Activated CD4-positive, alpha-beta memory T cell treated with anti-CD3 and anti-CD28 coated beads, Interleukin-2, amount 10 ng/mL, durations not matched to agents 7 days and 5 days (primary cell): ENCODE measurements at places on chromosomes 16 and 17.

- no peak overlapping the region for H3K4me3 ChIP-seq
- peaks cover 15% of the 10 kb centered on the region for H3K27me3 ChIP-seq
- H3K4me1 ChIP-seq: no peaks in the 10 kb centered on the region
- H3K27ac ChIP-seq: no peak overlapping the region
Measured at GRCh38 chr16:75193730-75194444, 13.1 kb downstream of the CTRB2 start.

- DNase-seq: no peak
- H3K4me3 ChIP-seq: no peak overlapping the region
- H3K4me1 ChIP-seq: no peaks in the 10 kb centered on the region
- H3K27me3 ChIP-seq: no peaks in the 10 kb centered on the region
Measured at GRCh38 chr16:62130101-62130500, 93.9 kb upstream of the CDH8 start.

DNA sequence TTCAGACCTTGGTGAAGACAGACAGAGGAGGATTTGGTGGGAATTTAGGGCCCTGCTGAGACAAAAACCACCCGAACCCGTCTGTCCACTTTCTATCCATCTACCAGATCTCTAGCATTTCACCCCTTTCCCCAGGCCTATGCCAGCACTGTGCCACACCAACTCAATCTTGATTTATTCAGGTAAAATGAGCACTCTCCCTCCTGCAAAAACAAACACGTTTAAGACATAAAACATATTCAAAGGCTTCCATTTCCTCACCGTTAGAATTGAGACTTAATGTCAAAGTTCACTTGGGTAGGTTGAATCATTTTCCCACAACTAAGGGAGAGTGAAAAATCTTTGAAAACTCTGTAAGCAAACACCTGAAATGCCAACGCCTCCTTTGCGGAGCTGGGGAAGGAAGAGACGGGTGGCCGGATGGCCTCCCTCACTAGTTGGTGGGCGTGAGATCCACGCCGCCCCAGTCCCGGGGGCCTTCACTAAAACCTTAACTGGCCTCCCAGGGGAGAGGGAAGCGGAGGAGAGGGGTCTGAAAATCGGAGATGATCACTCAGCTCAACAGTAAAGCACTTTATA lies 862 bp downstream of the DCAKD start:
- no peaks in the 10 kb centered on the region for H3K27me3 ChIP-seq
- H3K4me1 ChIP-seq: peaks cover 48% of the 10 kb centered on the region
- peak; percentile 45 for DNase-seq
- peak overlapping the region; percentile 97 for H3K27ac ChIP-seq
- H3K4me3 ChIP-seq: peak overlapping the region; percentile 96

DNA sequence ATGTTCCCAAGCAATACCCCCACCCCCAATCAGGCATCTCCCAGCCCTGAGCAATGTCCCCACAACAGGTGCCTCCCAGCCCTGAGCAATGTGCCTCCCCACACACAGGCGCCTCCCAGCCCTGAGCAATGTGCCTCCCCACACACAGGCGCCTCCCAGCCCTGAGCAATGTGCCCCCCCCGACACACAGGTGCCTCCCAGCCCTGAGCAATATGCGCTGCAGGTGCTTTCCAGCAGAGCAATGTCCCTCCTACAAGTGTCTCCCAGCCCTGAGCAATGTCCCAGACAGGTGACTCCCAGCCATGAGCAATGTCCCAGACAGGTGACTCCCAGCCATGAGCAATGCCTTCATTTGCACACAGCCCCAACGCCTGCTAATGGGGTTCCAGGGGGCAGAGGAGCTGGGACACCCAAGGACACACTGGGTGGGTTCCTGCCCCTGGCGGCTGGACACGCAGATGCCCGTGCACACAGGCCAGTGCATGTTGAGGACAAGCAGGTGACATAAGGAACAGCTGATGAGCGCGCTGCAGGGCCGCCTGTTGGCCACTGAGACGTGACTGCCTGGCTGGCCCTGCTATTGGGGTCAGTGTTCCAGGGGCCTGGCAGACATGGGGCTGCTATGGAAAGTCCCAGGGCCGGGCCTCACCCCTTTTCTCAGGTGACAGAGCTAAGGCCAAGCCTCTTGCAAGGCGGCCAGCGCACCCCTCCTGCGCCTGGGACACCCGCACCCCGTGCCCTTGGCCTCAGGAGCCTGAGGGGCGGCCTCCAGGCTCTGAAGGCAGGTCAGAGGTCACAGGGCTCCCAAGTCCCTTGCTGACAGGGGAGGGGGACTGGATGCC lies 26.9 kb upstream of the PABPN1L start:
- no peak overlapping the region for H3K4me3 ChIP-seq
- H3K27me3 ChIP-seq: no peaks in the 10 kb centered on the region
- H3K27ac ChIP-seq: no peak overlapping the region
- no peaks in the 10 kb centered on the region for H3K4me1 ChIP-seq
- DNase-seq: no peak

DNA sequence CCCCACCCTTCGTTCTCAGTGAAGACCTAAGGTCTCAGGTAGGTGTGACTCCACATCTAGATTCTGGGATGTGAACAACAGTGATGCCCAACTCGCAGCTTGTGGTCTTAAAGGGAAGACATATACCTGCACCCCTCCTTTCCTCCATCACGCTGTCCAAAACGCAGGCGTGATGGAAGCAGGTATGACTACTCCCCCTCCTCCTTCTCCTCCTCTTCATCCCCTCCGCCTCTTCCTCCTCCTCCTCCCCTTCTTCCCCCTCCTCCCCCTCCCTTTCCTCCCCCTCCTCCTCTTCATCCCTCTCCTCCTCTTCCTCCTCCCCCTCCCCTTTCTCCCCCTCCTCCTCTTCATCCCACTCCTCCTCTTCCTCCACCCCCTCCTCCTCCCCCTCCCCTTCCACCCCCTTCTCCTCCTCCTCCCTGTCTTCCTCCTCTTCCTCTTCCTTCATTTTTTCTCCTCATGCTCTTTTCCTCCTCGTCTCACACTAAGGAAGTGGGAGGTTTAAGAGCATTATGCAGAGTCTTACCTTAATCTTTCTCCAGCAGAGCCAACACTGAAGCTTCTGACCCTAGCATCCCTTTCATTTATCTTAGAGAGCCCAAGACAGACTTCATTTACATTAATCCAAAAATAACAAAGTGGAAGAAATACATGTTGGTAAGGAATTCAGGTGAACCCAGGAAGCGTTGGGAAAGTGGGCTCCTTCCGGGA lies 352.5 kb downstream of the FOXL1 start:
- no peak for DNase-seq
- H3K36me3 ChIP-seq: no peaks in the 10 kb centered on the region
- peaks cover 27% of the 10 kb centered on the region for H3K27me3 ChIP-seq
- H3K27ac ChIP-seq: no peak overlapping the region
- no peaks in the 10 kb centered on the region for H3K4me1 ChIP-seq

DNA sequence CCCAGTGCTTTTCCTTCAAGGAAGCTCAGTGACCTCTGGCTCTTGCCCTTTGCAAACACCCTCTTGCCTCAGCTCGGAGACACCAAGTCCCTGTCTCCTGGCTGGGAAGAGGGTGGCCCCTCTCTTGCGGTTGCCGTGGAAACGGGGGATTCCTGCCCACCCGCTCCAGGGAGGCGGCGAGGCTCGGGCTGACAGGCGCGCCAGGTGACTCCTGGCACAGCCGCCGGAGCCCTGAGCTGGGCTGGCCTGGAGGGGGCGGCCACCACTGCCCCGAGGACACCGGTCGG lies 71.4 kb downstream of the ABR start:
- H3K4me3 ChIP-seq: peak overlapping the region; percentile 84
- H3K27me3 ChIP-seq: no peaks in the 10 kb centered on the region
- H3K27ac ChIP-seq: peak overlapping the region; percentile 81
- DNase-seq: no peak

- peak overlapping the region; percentile 83 for H3K27ac ChIP-seq
- peaks cover 32% of the 10 kb centered on the region for H3K36me3 ChIP-seq
- no peak for DNase-seq
- H3K4me1 ChIP-seq: peaks cover 71% of the 10 kb centered on the region
Measured at GRCh38 chr17:42270596-42270995, 5.6 kb downstream of the STAT5B start.

- DNase-seq: no peak
- no peak overlapping the region for H3K4me3 ChIP-seq
- H3K27me3 ChIP-seq: peaks cover 8% of the 10 kb centered on the region
- H3K4me1 ChIP-seq: no peaks in the 10 kb centered on the region
Measured at GRCh38 chr17:1985686-1986085, 39.4 kb downstream of the RTN4RL1 start.

DNA sequence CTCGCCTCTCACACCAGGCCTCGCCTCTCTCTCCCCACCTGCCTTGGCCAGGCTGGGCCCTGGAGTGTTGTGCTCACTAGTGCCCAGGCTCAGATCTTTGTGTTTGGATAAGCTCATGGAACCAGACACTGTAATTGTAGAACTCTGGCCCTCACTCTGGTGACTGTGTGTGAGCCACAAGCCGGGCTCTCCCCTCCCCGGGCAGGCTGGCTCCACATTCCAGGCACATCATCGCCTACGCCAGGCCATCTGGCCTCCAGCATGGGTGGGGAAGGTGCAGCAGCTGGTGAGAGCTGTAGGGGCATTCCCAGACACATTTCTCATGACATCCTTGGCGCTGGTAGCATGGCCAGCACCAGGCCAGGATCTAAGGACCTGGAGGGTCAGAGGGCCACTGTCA lies 202.3 kb downstream of the RAB11FIP4 start:
- H3K27me3 ChIP-seq: no peaks in the 10 kb centered on the region
- no peak overlapping the region for H3K4me3 ChIP-seq
- no peaks in the 10 kb centered on the region for H3K36me3 ChIP-seq
- H3K27ac ChIP-seq: no peak overlapping the region
- no peak for DNase-seq
- H3K4me1 ChIP-seq: peaks cover 3% of the 10 kb centered on the region

DNA sequence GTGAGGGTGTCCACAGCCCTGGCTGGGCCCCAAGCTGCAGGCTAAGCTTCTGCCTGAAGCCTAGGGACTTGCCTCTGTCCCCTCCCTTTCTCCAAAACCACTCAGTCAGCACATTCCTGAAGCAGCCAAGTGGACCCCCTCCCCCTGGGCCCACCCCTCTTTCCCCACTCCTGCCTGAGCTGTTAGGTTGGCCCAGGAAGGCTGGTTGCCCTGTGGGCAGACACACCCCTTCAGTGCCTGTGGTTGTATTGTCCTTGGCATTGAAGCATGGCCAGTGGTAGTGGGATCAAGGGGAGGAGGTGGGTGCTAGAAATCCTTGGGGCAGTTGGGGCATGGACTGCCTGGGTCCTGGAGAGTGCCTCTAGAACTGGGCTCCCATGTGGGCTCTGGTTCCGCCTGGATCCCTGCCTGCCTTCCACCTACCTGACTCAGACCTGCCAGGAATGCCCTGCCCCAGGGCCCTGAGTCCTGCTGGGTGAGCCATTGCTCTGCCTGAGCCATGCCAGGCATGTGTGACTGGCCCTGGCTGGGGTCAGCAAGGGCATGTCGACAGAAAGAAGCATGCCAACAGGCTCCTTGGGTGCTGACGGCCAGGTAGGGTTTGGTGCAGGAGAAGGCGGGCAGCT lies 2.1 kb downstream of the TRAF4 start:
- DNase-seq: no peak
- no peaks in the 10 kb centered on the region for H3K27me3 ChIP-seq
- peaks cover 35% of the 10 kb centered on the region for H3K36me3 ChIP-seq
- H3K27ac ChIP-seq: peak overlapping the region; percentile 82
- peak overlapping the region; percentile 82 for H3K4me3 ChIP-seq

- H3K36me3 ChIP-seq: peaks cover 11% of the 10 kb centered on the region
- no peak overlapping the region for H3K27ac ChIP-seq
- H3K4me1 ChIP-seq: peaks cover 9% of the 10 kb centered on the region
- DNase-seq: no peak
- H3K4me3 ChIP-seq: no peak overlapping the region
Measured at GRCh38 chr17:28864991-28865849, 10.4 kb downstream of the ERAL1 start.

DNA sequence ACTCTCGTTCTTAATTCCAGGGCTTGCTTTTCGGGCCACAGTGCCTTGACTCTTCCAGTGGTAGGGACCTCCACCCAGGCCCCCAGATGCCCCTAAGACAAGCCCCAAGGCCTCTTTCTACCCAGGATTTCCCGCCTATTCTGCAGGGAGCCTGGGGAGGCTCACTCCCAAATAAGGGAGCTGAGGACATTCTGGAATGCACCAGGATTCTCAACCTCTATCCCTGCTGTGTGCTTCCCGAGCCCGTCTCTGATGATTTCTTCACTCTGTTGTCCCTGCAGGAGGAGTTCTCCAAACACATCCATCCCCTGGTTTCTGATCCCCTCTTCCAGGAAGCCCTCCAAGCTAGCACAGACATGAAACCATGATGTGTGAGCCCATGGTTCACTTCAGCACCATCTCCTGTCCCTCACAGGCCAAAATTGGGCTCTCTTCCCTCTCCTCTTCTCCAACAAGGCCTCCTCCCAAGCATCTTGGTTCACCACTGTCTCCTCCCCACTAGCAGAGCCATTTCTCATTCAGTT lies 255.9 kb downstream of the KATNIP start:
- no peak for DNase-seq
- no peak overlapping the region for H3K27ac ChIP-seq
- H3K36me3 ChIP-seq: no peaks in the 10 kb centered on the region
- H3K4me3 ChIP-seq: no peak overlapping the region

DNA sequence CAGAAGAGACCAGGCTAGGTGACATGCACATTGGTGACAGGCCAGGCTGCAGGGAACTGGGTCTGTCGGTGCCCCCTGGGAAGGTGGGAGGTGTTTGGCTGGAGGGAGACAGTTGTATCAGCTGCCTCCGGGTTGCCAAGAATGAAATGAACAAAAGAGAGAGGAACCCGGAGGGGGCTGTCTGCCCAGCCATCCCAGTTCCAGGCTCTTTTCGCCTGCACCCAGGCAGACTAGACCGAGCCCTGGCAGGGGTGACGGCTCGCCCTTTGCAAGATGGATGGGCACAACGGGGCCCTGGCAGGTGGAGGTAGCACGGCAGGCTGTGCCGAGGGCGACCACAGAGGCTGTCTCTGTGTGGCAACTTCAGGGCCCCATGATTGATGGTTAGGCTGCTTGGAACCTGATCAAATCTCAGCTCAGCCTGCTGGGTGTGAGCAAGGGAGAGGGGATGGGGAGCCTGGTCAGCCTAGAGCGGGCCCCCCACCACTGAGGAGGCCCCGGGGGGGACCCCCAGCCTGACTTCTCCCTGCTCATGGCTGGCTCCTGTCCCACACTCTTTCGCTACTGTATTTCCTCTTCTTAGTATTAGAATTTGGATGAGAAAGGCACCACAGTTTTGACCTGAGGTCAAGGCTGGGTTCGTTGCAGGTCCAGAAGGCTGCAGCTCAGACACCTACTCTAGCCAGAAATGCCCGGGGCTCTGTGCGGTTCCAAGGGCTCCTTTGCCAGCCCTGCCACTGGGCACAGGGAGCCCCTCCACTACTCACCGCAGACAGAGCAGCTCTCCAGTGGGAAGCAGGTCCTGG lies 118.9 kb upstream of the CHMP6 start:
- DNase-seq: no peak
- peak overlapping the region; percentile 83 for H3K27ac ChIP-seq
- H3K27me3 ChIP-seq: no peaks in the 10 kb centered on the region
- no peak overlapping the region for H3K4me3 ChIP-seq
